Aorta (tissue), 5 donors: ENCODE measurements at places on chromosomes 3 and 15.
A peak's percentile ranks its signal among the peaks of the same experiment; 100 is the strongest.

DNA sequence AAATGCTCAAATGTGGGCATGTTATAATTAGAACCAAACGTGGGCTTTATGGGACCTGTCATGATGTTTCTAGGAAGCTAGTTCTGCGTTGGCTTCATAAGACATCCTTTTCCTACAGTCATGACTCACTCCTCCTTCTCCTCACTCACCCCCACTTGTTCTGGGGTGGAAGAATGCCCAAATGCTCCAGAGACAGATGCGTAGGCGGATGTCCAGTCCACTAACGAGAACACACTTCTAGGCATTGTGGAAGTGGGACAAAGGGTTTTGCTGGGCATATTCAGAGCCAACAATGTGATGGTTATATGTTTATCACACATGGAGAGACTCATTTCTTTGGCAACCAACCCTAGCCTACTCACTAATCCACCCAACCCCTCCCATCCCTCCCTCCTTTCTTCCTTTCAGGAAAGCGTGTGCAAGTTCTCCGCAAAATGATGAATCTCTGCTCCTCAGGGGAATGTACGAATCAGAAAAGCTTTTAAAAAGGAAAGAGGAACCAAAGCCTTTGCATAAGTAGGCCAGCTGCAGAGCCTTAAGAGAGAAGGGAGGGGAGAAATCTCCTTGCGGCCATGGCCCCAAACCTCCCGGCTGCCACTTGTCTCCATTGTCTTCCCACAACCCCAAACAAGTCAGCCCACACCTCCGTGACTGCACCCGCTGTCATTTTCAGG, 123.0 kb upstream of the SPRED1 start:
- DNase-seq = peak; percentile 79

- DNase-seq = peak; percentile 55
Observed at GRCh38 chr15:69161079-69161877, 843 bp downstream of the GLCE start.

DNA sequence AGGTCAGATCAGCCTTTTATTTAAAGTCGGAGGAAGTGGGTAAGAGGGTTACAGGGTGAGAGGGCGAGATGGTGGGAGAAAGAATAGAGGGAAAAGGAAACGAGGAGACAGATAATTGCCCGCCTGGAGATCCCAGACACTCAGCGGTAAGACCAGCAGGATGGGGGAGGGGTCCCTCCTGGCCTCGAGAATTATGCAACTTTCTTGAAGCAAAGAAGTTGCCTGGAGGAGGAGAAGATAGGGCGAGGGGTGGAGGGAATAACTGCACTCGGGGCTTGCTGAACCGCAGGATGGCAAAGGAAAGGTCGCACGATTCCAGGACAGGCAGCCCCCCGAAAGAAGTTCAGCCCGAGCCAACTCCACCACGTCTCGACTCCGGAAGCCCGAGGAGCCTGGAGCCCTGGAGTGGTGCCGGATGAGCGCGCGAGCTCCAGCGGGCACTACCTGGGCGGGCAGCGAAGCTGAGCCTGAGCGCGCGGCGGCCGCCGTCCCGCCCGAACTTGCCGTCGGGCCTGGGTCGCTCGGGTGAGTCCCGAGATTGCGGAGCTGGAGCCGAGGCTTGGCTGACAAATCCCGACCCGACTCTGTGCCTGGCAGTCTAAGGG, 402 bp downstream of the WWTR1 start:
- no peak for DNase-seq

GRCh38 chr3:129662191-129662608, 55.7 kb upstream of the PLXND1 start:
- no peak for DNase-seq

GRCh38 chr3:1346386-1346785, 253.6 kb downstream of the CNTN6 start:
- DNase-seq = no peak

- DNase-seq = no peak
Observed at GRCh38 chr15:81882504-81882903, 163.3 kb downstream of the MEX3B start.

DNA sequence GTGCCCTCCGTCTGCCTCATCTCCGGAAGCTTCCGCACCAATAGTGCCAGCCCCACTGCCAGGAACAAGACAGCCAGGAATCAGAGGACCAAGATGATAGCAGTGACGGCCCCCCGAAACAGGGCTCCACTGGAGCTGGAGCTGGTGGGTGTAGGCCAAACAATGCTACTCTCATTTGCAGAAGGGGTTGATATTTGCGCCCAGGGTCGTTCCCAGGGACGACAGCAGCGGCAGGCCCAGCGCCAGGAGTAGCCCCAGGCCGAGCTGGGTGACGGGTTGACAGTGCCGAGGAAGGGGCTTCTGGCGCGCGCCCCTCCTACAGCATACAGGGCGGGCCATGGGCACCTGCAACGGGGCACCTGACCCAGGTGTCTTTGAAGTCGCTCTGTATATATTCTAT, 301.4 kb downstream of the CNTN6 start:
- DNase-seq = peak; percentile 51

- no peak for DNase-seq
Observed at GRCh38 chr3:26712211-26713026, 89.8 kb downstream of the LRRC3B start.

DNA sequence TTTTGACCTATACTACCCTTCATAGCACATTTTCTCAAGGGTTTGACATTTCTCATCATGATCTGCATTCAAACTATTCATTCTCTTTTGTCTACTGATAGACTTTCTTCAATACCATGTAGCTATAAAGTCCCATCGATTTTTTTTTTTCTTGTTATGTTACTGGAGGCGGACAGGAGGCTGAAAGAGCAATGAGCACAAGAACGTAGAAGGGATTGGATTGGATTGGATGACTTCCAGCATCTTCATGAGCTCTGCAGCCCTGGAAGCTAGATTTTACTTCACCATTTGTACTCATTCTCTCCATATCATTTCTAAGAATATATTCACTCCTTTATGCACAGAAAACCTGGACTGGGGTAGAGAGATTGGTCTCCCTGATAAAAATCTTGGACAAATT, 43.2 kb downstream of the DUT start:
- DNase-seq = no peak

GRCh38 chr3:14616606-14617507, 34.7 kb upstream of the CCDC174 start:
- DNase-seq = no peak

GRCh38 chr15:43406808-43407207, 35.9 kb downstream of the TUBGCP4 start:
- DNase-seq = no peak

- DNase-seq = no peak
Observed at GRCh38 chr3:40229963-40230362, 79.5 kb upstream of the EIF1B start.

GRCh38 chr15:26893351-26894065, 26.6 kb downstream of the GABRA5 start:
- peak; percentile 62 for DNase-seq

GRCh38 chr15:101530224-101530958, 40.9 kb upstream of the PCSK6 start:
- no peak for DNase-seq

GRCh38 chr15:91867581-91868026, 14.1 kb downstream of the SLCO3A1 start:
- DNase-seq = peak; percentile 90

DNA sequence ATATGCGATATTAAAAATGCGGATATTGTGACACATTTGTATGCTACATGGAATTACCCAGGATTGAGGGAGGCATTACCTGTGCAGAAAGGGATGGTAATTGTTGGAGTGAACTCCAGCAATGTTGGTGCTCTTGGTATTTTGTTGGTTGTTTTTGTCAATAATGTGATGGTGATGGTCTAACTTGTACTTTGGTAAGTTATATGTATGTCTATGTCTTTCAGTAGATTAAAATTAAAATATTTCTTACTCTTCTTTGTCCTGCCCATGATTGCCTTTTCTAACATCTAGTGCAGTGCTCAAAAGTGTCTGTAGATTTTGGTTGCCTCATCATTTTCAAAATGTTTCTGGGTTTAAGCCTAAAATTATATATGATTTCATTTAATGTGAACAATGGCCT, 192.7 kb downstream of the ROBO2 start:
- no peak for DNase-seq
